ENCODE measurements at places on chromosomes 4 and X.

DNA sequence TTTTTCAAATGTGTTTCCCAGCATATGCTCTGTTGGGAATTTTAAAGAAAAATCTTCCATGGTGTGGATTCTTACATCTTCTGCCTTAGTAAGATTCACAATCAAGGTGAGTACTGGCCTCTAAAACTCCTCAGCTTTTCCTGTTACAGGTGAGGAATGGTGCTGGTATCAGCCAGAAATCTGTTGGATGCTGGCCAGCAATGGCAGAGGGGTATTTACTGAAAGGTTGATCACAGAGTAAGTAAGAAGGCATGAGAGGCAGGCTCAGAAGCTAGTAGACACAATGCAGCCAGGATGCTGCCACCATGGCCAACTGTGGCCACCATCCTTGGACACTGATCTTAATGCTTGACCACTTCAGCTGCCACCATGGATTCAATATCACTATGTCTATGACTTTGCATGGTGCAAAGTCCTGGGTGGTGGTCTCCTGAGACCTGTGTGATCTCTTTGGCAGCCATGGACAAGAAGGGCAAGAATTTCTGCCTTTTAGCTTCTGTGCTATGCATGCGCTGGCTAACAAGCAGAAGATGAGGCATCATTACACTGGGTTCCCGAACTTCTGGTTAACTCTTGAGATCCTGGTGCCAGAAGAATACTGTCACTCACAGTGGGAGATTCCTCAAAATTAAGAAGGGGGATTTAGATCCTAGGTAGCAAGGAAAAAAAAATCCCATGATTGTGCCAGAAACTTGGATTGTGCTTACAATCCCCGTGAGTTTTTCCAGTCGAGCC lies 60.2 kb downstream of the CHRNA9 start:
- no peak for DNase-seq

- DNase-seq, result no peak
These were observed 4.0 kb upstream of the SLC10A7 start for GRCh38 chr4:146525754-146526153.

GRCh38 chrX:124274438-124275181 lies 57.9 kb upstream of the TEX13D start:
- no peak for DNase-seq

- DNase-seq, result no peak
These were observed 29.9 kb downstream of the RBMX start for GRCh38 chrX:136850441-136851175.

DNA sequence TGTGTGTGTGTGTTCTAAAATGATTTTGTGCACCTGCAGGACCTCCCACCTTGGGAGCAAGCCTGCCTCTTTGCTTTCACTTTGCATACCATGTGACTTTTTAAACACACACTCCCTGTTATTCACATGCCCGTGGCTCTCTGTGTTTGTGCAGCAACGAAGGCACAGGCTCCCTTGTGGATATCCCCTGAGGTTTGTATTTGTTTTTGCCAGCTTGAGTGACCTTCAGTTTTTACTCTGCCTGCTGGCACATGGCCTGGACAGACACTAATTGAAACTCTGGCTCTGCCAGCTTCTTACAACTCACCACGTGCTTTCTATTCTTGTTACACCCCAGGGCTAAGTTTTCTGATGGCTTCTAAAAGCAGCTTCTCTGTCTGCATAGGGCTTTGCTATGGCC lies 885.8 kb downstream of the SH3BGRL start:
- no peak for DNase-seq

DNA sequence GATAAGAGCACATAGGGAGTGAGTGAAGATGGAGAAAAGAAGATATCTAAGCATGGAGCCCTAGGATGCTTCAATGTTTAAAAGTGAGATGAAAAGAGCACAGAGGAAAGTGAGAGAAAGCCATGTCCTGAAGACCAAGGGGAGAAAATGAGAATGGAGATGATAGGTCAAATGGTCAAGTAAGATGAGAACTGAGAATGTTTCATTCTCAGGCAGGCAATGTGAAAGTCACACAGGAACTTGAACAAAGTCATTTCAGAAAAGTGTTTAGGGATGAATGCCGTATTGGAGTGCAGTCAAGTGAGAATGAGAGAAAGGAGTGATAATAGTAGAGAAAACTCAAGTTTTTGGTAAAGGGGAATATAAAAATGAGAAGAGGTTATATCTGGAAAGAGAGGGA lies 148.7 kb upstream of the PTCHD1 start:
- DNase-seq, result no peak

All from activated CD8-positive, alpha-beta memory T cell treated with anti-CD3 and anti-CD28 coated beads for 4 hours (primary cell).